ENCODE measurements at places on chromosomes 1 and 21. TPM values are rescaled to one million over a fixed set of nuclear protein-coding genes. Genes with fewer than 3 reads are reported as not detected.

- no peaks in the 10 kb centered on the region for H3K36me3 ChIP-seq
- no peak for DNase-seq
- H3K4me3 ChIP-seq = no peak overlapping the region
- no peaks in the 10 kb centered on the region for H3K27me3 ChIP-seq
- H3K27ac ChIP-seq = no peak overlapping the region
- H3K4me1 ChIP-seq = no peaks in the 10 kb centered on the region
Observed at GRCh38 chr1:86000601-86001000, 156.0 kb downstream of the COL24A1 start.

Gene CAPN8
- 0.45 TPM for total RNA-seq

Gene CFHR4
- total RNA-seq = not detected

Gene RAB7B
- 11.4 TPM for total RNA-seq

Gene NBPF6
- not detected for total RNA-seq
